D341Med (cell line): ENCODE measurements at places on chromosomes 11 and 22.

DNA sequence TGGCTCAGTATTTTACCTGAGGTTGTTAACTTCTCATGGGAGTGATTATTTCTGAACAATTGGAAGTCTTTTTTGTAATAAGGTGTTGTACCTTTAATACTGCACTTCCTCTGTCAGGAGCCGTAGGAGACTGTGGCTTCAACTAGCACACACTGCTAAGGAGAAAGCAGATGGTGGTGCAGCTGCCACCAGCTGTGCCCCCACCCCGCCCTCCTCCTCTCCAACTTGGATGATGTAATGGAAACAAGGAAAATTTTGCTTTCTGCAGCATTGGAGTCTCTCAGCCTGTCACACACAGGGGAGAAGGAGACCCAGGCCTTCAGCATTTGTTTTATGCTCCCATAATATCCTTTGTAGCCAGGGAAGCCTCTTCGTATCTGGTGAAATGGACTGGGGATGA lies 91.2 kb downstream of the TEAD1 start:
- peak; percentile 80 for DNase-seq

- DNase-seq, result no peak
These were observed 107.3 kb upstream of the BDNF start for GRCh38 chr11:27807596-27807995.

GRCh38 chr11:12123273-12123672 lies 12.9 kb downstream of the MICAL2 start:
- no peak for DNase-seq

DNA sequence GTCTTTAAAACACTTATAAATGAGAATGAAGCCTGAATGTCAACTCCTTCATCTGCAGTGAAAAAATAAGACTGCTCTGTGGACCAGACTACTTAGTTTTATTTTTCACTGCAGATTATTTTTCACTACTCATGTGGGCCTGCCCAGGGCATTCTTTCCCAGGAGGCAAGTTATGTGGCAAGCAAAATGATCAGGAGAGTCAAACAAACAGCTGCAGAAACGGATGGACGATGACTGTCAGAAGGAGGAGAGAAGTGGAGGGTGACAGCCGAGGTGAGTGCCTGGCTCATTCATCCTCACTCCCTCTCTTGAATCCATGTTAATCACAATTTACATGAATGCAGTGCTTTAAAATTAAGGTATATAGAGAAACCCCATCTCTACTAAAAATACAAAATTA lies 5.8 kb upstream of the LRP5 start:
- DNase-seq, result no peak

DNA sequence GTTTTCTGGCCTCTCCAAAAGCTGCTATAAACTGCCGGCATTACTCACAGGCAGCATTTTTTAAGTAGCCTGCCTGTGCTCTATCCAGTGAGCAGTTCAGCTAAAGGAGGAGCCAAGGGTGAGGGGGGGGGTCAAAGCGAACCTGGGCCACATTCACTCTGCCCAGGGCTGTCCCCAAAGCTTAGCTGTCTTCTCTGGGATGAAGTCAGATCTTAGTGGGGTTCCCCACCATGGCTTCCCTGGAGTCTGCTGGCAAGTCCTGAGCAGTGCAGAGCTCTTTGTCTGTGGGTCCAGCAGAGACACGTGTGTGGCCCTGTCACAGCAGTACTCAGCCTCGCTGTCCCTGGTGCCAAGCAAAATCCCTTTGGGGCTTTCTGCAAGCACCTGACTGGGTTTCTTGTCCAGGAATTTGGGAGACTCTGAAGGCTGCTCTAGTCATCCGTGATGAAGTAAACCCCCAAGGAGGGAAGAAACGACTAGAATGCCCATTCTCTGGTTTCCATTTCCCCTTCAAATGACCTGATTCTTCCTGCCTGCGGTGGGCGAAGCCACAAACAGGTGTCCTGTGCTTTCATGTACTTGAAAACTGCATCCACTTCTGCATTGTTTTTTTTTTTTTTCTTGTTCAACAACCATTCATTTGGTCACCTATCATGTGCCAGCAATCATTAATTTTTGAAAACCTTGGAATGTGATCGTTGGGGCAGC lies 2.6 kb downstream of the KCNJ5 start:
- no peak for DNase-seq

- DNase-seq, result peak; percentile 64
These were observed 439 bp downstream of the YAP1 start for GRCh38 chr11:102110761-102111010.

DNA sequence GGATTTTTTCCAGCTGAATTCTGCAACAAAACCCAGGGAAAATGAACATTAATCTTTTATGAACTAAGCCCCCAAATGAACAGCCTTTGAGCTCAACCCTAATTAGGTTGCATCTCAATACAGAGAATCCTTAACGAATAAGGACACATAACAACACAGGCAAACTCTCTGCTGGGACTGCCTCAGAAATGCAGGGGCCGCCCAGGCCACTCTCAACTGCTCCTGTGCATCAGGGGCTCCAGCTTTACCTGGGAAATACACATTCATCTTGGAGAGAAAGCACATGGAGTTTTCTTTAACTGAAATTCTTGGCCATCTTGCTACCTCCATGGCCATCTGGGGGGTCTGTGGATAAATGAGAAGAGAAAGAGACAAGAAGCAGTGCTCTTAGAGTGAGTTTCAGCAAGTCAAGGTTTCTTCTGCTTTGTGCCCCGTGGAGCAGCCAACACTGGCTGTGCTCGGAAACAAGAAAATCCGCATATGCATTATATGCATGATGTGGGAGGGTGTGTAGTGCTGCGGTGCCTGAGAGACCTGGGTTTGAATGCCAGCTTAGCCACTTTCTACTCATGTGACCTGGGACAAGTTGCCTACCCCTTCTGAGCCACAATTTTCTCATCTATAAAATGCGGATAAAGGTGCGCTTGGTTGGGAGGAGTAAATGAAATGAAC lies 81.9 kb upstream of the RCN1 start:
- DNase-seq, result no peak
